ENCODE measurements at places on chromosomes 6 and 20.

- no peak for DNase-seq
These were observed 535.1 kb downstream of the BCKDHB start for GRCh38 chr6:80641591-80641990.

- no peak for DNase-seq
These were observed 140.4 kb downstream of the NCOA3 start for GRCh38 chr20:47642118-47642517.

GRCh38 chr6:155832596-155832995, 377.0 kb upstream of the NOX3 start:
- no peak for DNase-seq

DNA sequence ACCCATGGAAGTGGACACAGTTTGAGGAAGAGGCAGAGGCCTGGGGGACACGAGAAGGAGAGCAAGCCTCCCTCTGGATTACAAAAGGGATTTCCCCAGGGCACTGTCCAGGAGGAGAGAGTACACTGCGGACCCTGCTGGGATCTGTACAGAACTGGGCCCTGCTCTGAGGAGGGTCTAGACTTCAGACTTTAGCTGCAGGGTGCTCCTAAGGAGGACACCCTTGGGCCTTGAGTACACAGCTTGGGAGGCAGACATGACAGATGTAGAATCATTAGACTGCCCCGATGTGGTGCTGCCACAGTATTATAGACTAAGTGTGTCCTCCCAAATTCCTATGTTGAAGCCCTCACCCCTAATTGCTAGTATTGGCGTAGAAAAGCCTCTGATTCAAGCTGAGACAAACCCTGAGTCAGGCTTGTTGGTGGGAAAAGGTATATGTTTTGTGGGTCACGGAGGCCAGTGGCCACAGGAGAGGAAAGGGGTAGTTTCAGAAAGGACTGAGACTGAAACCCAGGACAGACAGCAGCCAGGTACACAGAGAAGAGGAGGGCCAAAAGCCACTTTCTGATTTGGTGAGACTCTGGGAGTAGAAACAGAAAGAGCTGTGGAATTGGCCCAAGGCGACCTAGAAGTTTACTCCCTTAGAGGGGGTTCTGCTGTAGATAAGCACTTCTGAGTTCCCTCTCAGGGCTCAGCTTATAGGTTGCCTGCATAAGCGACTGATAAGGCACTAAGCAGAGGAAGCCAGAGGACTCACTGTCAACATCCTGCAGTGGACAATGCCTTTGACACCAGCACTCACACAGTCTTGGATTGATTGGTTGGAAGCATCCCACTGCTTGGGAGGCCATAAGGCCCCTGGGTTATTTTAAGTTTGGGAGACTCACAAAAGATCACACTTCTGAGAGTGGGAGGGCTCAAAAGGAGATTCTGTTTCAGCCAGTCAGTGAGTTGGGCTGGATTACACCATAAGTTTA, 16.5 kb upstream of the SH3BGRL2 start:
- no peak for DNase-seq

DNA sequence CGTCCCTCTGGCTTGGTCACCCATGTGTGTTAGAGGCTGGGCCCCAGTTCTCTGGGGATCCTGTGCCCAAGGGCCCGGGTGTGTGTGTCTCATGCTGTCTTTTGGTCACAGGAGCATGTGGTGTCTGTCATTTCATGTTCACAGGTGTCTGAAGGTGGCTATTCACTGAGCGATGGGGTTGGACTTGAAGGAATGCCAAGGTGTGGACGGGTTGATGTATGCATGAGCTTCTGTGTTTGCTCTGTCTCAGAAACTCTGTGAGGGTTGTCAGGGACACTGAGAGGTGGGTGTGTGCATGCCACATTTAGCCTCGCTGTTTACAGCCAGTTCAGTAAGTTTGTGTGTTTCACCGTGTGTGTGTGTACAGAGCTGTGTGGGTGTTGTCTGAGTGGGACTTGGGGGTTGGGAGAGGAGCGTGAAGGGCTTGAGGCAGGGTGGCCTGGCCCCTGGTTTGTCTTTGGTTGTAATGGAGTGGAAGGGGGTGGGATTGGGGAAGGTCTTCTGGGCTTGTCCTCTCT, 1.2 kb downstream of the DDR1 start:
- no peak for DNase-seq

GRCh38 chr6:501891-502601, 110.5 kb downstream of the IRF4 start:
- peak; percentile 42 for DNase-seq

DNA sequence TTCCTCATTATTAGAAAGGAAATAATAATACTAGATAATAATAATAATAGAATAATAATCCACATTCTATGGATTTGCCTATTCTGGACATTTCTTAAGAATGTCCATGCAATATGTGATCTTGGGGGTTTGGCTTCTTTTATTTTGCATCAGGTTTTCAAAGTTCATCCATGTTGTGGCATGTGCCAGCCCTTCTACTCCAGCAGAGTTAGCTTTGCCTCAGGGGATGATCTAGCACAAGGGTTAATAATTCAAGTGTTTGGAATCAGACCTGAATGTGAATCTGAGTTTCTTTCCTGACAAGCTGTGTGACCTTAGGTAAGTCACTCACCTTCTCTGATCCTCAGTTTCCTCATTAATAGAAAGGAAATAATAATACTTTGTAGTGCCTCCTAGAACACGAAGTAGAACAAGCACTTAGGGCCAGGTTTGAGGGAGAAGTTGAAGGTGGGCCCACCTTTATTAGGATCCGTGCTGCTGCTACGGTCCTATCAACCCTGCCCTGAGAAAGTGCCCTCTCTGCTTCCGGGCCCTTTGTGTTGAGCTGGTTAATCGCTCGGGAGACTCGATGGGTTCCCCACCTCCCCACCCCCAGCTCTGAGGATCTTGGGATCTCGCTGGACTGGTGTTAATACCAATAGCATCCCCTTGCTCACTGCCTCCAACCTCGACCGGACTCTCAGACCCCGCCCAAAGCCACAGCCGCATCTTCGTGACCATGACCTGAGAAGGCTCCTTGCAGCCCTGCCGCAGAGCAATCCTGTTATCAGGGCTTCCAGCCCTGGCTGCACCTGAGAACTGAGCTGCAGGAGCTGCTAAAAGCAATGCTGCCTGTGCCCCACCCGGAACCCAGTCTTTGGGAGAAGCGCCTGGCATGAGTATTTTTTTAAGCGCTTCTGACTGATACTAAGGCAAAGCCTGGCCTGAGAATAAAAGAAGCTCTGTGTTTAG, 26.9 kb downstream of the RBM38 start:
- no peak for DNase-seq

GRCh38 chr6:135323979-135324378, 142.9 kb downstream of the MYB start:
- no peak for DNase-seq

- DNase-seq: no peak
These were observed 62.5 kb upstream of the LOC128125822 start for GRCh38 chr6:63509652-63510352.

DNA sequence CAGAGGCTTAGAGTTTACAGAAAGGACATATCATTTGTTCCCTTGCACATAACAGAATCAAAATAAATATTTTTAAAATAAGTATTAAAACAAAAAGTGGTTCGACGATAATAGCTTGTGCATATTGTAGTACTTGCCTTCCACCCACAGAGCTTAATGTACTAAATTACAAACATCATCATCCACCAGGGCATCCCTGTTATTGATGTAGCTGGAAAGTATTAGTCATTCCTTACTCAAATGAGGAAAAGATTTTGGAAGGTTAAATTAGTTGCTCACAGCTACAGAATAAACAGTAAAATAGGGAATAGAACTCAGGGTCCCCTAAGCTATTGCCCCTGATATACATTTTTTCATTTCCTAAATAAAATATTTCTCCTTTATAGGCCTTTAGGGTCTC, 150.3 kb downstream of the PTPRK start:
- no peak for DNase-seq
